ENCODE measurements at places on chromosomes 7 and 10.

DNA sequence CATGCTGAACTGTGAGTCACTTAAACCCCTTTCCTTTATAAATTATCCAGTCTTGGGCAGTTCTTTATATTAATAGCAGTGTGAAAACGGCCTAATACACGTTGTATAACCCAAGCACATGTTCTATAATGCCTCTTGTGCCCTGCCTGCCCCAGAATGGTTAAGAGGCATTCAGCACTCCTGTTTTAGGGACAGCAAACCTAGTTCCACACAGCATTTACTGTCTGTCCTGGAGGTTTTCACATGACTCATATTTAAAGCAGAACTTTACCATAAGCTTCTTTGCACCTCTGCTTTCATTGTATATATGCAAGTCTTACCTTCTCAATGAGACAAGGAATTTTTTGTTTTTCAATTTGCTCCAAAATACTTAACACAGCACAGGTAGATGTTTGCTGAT lies 144.8 kb downstream of the ICA1 start:
- no peak for DNase-seq

- no peak for DNase-seq
These were observed 3.8 kb downstream of the STMP1 start for GRCh38 chr7:135666156-135666555.

- no peak for DNase-seq
These were observed 48.0 kb upstream of the DAGLB start for GRCh38 chr7:6495597-6496262.

GRCh38 chr7:85023066-85023712 lies 163.7 kb downstream of the SEMA3D start:
- DNase-seq: peak; percentile 36

DNA sequence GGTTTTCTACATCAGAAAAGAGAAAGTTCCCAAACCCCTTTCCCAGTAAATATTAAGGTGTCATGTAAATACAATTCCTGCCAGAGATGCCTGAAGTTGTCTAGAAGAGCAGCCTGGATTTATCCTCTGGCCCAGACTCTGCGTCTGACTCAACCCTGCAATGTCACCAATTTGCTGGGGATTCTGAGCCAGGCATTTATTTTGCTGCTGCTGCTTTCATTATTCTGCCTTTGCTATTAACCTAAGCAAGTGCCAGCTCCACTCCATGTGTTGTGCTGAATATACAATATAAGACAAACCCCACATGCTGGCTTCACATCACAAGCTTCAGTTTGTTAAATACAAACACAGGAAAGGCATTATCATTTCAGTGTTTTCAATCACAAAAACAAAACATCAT lies 59.1 kb downstream of the ELAPOR2 start:
- no peak for DNase-seq

DNA sequence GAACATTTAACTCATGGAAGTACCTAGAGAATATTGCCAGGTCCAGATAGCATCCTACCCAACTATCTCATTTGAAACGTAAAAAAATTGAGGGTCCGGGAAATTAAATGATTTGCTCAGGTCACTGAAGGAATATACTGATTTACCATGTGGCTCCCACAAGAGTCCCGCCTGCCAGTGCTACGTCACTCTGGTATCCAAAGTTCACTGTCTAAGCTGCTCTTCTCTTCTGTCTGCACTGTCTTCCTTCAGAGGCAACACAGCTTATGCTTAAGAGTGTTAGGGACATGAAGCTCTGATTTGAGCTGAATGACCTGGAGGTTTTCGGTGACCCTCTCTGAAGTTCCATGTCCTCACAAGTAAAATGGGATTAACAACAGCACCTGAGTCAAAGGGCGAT lies 114.6 kb downstream of the PDE1C start:
- DNase-seq: no peak

- DNase-seq: no peak
These were observed 239.7 kb upstream of the INHBA start for GRCh38 chr7:41942468-41943093.

- DNase-seq: no peak
These were observed 25.5 kb downstream of the MMRN2 start for GRCh38 chr10:86931872-86932271.

- no peak for DNase-seq
These were observed 70.2 kb downstream of the ANKRD26 start for GRCh38 chr10:27030060-27030459.

- no peak for DNase-seq
These were observed 1.4 kb upstream of the IL6 start for GRCh38 chr7:22725585-22725984.

DNA sequence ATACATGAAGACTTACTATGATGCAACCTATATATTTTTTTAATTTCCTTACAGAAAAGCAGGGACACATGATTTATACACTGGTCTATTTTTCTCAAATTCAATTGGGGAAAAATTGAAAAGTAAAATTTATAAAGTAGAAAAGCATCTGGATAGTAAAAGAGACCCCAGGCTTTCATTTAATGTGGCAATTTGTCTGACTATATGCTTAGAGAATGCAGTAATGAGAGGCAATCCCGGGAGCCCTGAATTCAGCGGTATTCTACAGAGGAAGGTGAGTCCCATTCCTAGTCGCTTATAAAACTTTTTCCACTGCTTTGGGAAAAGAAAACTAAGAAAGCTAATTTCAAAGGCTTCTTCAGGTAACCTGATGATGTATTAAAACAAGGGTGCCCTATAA lies 167.1 kb downstream of the SEMA3D start:
- no peak for DNase-seq

DNA sequence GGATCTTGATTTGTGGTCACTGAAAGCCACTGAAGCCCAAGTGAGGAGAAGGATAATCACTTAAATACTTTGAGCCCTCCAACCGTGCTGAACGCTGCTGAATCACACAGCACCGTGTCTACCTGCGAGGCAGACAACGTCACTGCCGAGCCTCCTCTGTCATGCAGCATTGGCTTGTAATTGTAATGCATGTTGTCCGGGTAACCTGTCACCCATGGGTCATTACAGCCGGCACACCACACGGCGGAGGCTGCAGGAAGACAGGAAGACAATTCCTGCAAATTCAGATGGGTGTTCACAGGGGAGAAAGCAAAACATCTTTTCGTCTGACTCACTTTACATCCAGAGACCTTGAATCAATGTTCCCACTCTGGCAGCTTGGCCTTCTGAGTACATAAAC lies 546.1 kb upstream of the FOXK1 start:
- no peak for DNase-seq

DNA sequence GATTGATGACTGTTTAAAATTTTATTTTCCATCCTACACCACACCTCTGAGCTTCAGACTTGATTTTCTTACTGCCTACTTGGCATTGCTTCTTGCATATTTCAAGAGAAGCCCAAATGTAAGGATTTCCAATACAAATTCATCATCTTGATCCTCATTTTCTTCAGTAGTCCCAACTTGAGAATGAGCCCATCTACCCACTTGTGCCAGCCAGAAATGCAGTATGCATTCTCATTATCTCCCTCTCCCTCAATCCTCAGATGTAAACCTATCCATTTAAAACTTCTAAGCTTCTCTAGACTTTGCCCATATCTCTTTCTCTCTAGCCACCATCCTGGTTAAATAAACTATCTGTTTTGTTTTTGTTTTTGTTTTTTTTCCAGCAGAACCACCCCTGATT lies 22.4 kb upstream of the EGFR start:
- DNase-seq: no peak

GRCh38 chr7:26668821-26669220 lies 195.6 kb downstream of the SKAP2 start:
- no peak for DNase-seq

- DNase-seq: no peak
These were observed 67.3 kb upstream of the VWDE start for GRCh38 chr7:12470930-12471329.

GRCh38 chr7:29879609-29880008 lies 73.3 kb downstream of the WIPF3 start:
- DNase-seq: no peak

GRCh38 chr7:90262438-90262837 lies 17.5 kb downstream of the CFAP69 start:
- peak; percentile 11 for DNase-seq

DNA sequence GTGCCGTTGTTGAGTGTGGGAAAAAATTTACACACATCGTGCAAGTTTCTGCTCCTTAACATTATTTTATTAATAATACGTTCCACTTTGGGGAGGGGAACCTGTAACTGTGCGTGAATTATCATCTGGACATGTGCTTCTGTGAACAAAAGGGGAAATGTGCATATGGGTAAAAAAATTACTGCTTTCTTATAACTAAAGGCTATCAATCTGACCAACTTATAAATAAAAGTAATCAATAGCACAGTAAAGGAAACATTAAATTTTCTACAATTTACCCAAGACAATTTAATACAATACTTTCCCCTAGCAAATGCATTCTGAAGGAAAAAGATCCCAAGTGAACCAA lies 4.5 kb downstream of the TWIST1 start:
- no peak for DNase-seq

- peak; percentile 74 for DNase-seq
These were observed 6.0 kb downstream of the ADD3 start for GRCh38 chr10:110013630-110014293.

GRCh38 chr10:1468811-1469210 lies 268.5 kb downstream of the ADARB2 start:
- DNase-seq: no peak

- no peak for DNase-seq
These were observed 33.5 kb upstream of the LEP start for GRCh38 chr7:128207609-128208008.

DNA sequence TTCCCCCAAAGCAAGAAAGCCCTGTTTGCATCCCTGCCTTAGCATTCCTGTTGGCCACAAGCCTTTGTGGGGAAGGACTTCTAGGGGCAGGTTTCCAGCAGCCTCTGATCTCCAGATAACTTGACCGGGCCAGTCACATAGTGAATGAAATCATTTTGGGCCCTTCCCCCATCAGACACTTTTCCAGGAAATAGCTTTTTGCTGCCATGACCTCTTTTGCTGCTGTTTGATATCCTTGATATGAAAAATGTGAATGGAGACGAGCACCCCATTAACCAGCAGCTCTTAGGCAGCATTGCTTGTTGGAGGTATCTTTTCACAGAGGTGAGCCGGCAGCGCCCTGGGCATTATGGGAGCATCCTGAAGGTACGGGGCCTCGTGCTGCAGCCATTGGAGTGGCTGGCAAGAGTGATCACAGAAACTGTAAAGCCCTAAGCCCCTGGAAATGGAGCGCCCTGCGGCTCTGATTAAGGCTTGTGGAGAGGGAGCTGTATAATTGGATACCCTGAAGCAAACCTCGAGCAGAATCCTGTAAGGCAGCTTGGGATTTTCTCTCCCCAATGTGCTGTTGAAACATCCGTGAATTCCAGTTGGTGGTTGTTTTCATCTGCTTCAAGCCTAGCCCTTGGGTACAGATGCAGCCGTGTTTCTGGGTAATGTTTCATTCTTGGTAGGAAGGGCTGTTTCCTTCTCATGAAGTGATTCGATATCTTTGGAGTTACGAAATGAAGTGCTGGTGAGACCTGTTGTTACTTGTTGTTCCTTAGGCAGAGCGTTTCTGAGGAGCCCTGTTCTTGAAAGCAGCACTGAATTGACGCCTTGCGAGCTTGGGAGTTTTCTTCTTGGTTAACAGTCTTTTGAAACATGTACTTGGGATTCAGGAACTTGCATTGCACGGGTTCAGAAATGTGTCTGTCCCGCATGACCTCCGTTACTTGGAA lies 179.0 kb downstream of the PTEN start:
- no peak for DNase-seq

DNA sequence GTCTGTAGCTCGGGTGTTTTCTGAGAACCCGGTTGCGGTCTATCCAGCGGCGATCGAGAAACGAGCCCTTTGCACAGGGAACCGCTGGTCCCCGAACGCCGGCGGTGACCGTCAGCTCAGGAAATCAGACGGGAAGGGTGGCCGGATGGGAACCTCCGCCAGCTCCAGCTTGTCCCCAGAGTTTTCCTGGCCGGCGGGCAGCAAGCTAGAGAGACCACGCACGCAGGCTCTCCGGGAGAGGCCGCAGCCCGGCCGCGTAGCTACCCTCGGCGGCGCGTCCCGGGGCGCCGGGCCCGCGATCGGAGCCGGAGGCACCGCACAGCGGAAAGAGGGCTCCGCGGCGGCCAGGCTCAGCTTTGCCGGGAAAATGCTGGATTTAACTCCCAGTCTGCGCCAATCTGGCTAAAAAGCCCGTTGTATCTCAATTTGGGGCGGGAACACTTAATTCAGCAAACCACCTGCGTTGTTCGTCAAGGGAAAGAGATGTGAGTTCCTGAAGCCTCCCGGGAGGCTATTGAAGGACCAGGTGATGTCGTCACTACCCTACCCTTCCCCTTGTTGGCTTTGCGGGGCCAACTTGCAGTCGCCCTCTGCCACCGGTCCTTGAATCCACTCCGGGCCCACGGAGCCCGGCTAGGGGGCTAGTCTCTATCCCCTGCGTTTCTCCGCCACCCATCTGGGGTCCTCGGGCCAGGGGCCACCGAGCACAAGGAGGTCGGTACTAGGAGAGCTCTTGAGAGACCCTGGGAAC lies 859 bp upstream of the CH25H start:
- DNase-seq: no peak

DNA sequence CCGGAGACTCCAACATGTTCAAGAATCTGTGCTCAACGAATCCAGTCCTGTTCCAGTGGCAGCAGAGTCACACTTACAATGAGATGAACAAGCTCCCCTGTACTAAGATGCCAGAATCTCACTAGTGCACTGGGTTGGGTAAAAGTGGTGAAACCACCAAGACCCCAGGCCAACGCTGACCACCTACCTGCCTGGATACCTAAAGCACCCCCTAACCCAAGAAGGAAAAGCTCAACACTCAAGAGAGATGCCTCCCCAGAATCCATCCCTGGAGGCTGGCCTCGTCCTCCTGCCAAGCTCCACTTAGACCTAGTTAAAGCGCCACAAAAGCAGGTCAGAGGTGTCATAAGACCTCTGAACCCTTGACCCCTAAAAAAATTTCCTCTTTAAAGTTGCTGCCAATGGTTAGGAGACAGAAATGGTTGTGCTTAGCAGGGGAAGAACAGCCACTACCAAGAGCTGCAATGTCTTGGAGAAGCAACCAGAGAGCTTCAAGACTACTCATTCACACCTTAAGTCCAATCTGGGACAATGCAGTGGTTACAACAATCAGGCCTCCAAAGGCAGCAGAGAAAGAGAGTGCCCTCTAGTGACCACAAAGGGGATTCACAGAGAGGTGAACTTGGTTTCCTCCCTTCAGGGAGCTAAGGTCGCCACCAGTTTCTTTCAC lies 94.6 kb upstream of the MACROH2A2 start:
- peak; percentile 39 for DNase-seq

- DNase-seq: no peak
These were observed 17.0 kb downstream of the PKD1L1 start for GRCh38 chr7:47931005-47932004.

- no peak for DNase-seq
These were observed 100.1 kb upstream of the BET1 start for GRCh38 chr7:94104301-94104700.

DNA sequence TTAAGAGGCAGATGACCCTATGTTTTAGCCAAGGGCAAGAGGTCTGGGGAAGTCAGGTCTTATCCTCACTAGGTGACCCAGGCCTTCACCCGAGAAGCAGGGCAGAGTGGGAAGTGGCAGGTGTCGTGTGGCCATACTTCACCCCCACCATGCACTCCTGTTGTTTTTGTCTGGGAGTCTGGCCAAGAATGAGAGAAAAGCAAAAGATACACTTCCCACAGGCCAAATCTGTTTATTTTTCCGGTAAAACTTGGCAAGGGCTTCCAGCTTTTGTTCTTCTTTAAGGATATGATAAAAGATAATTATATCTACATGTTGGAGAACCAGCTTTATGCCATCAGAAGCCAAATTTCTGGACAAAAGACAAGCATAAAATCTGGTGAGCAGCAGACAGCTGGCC lies 137.4 kb upstream of the CDC14C start:
- no peak for DNase-seq

GRCh38 chr7:5354460-5355232 lies 69.0 kb downstream of the TNRC18 start:
- DNase-seq: no peak

GRCh38 chr10:97583476-97583875 lies 713 bp upstream of the HOGA1 start:
- no peak for DNase-seq
